Brain pericyte (primary cell): ENCODE measurements at places on chromosomes 1 and 21.
A peak's percentile ranks its signal among the peaks of the same experiment; 100 is the strongest.

- DNase-seq, result no peak
These were observed 599.4 kb downstream of the LTN1 start for GRCh38 chr21:28393279-28393678.

DNA sequence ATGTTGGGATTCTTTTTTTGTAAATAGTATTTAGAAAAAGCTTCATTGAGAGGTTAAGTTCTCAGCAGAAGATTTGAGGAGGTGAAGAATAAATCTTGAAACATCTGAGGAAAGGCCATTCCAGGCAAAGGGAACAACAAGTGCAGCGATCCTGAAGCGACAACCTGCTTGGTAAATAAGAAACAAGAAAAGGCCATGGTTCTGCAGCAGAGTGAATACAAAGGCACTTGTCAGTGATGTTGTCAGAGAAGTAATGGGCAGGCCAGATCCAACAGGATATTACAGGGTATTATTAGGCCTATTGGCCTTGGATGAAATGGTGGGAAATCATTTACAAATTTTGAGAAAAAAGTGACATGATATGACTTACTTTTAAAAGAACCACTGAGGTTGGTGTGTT is 960.0 kb downstream of the PLA2G4A start:
- no peak for DNase-seq

DNA sequence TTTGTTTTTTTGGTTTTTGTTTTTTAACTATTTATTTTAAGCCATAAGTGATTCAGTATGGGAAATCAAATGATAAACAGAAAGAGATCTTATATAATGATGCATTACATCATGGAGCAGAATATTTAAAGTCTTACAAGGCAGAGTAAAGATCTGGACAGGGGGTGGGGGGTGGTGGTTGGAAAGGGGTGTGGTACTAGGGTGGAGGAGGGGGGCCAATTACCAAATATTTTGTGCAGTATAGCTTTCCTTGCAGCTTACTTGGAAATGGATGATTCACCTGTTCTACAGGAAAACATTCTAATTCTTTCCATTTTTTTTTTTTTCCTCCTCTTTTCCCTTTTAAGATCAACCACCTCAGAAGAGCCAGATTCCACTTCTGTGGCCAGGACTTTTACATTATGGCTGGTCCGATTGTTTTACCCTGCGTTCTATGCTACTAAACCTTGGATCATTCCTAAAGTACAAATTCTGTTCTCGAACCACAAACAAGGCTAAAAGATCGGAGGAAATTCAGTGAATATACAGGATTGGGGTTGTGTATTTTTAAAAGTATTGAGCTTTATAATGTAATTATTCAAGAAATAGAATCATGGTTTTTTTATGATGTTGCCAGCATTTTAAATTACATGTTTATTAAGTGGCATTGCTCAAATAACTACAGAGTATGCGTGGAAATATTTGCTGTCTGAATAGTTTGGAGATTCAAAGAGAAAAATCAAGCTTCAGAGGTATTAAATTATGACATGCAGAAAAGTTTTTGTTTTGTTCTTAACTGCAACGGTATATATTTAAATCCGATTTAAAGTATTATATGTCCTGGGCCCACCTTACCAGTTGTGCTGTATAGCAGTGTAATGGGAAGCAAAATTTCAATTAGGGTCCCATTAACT is 859.5 kb downstream of the USP25 start:
- DNase-seq, result no peak

GRCh38 chr1:166969074-166969677 is 6.2 kb downstream of the ILDR2 start:
- DNase-seq, result no peak

DNA sequence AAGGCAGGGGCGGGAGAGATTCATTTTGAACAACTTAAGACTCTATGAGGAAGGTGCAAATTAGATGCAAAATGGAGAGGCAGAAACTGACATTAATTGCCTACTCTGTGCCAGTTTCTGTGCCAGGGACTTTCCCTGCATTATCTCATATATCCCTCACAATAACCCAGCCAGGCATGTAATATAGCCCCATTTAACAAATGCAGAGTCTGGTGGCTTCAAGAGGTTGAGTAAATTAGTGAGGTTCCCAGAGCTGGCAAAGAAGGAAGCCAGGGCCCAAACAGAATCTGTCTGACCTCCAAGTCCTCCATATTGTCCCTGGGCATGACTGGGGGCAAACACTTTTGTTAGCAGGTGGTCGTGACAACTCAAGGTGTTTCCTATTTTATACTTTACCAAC is 199.8 kb downstream of the ASTN1 start:
- no peak for DNase-seq

DNA sequence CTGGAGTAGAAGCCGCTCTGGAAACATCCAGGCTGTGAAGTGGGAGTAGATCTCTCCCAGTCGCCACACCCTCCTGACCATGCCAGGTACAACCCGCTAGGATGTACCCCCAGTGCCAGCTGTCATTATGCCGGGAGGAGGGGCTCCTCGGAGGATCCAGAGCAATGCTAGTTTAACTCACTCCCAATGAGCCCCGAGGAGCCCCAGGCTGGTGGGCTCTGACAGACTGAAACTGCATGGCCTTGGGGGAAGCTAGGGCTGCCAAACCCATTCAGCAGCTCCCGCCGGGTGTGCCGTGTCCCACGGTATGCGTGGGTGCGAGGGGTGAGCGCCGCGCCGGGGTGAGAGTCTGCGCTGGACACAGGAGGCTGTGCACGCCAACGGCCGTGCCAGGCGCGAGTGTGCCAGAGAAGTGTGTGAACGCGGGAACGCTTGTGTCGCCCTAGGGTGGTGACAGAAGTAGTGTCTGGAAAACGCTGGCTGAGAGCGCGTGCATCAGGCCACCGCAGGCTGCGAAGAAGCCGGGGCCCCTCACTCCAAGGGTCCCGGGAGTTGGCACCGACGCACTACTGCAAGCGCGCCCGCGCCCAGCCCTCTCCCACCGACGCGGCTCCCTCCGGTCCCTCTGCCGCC is 177.1 kb upstream of the EDN2 start:
- no peak for DNase-seq

DNA sequence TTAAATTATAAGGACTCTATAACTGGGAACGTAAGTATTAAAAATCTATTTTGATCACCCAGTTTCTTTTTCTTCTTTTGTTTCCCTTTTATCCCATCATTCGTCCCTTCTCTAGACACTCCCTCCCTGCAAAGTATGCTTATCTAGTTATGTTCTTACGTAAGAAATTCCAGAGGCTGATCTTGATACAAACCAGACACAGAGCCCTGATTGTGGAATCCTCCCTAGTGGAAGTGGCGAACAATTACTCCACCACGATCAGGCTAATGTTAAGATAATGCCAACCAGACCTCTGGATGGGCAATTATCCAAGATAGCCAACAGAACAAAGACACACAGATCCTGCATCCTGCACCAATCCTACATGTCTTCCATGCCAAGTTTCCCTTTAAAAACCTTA is 1557.4 kb downstream of the PLA2G4A start:
- no peak for DNase-seq

- no peak for DNase-seq
These were observed 36.3 kb upstream of the CITED4 start for GRCh38 chr1:40898431-40898901.

DNA sequence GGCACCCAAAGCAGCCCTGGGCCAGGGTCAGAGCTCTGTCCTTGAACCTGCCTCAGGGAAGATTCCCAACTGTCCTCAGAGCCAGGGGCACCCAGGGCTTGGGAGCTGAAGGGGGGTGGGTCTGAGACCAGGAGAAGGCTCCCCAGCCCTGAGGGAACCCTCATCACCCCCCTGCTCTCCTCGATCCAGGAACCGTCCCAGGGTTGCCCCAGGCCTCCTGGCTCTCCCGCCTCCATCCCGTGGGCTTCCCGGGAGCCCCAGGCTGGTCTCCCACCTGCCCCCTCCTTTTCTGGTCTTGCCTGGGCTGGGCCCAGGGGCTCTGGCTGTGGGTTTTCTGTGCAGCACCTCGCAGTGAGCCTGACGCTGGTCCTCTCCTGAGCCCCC is 6.7 kb upstream of the SAMD11 start:
- no peak for DNase-seq

DNA sequence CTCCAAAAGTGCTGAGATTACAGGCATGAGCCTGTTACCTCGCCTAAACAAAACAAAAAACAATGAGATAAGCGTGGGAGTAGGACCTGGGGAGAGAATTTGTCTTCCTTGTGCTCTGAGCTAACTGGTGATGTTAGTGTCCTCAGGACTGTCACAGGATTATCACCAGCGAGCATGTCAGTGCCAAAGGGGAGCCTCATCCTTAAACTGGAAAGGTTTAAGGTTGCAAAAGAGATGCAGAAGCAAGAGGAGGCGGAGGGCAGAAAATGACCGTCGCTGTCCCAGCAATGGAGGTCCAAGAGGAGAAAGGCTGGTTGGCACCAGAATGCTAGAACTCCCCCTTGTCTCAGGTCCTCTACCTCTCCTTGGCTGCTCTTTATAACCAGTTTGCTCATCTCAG is 3.9 kb downstream of the SYPL2 start:
- no peak for DNase-seq

GRCh38 chr1:212021563-212021962 is 13.8 kb downstream of the INTS7 start:
- no peak for DNase-seq

- DNase-seq, result no peak
These were observed 312.8 kb downstream of the HLX start for GRCh38 chr1:221192055-221192454.

DNA sequence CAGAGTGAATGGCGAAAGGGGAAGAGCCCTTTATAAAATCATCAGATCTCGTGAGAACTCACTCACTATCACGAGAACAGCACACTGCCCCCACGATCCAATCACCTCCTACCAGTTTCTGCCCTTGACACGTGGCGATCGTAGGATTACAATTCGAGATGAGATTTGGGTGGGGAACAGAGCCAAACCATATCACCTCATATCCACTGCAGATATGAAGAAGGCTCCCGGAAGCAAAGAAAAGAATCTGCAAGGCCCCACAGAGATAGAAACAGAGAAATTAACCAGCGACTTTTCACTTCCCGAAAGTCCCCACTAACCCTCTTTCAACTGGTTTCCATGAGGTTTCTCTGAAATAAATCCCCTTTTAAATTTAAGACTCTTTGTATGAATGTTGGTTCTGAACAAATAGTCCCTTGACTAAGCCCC is 86.2 kb upstream of the IRF2BP2 start:
- no peak for DNase-seq

DNA sequence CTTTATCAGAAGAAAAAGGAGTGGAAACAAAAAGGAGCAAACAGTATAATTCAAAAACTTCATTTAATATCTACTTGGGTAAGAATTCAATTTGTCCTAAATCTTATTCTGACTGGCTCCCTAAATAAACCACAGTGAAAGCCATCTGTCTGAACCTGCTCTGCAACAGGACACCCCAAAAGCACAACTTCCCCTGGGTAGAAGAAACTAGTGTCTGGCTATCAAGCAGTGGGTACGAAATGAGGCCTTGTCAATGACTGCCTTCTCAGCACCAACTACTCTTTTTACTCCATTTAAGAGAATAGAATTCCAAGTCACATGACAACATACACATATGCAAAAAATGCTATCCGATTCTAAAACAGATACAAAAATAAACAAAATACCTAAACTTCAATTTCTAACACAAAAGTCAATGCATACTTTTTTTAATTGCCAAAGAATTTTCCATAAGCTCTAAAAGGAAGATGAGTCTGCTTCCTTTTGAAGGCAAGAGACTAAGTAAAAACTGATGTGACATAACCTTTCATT is 206.8 kb downstream of the SLC45A1 start:
- no peak for DNase-seq

DNA sequence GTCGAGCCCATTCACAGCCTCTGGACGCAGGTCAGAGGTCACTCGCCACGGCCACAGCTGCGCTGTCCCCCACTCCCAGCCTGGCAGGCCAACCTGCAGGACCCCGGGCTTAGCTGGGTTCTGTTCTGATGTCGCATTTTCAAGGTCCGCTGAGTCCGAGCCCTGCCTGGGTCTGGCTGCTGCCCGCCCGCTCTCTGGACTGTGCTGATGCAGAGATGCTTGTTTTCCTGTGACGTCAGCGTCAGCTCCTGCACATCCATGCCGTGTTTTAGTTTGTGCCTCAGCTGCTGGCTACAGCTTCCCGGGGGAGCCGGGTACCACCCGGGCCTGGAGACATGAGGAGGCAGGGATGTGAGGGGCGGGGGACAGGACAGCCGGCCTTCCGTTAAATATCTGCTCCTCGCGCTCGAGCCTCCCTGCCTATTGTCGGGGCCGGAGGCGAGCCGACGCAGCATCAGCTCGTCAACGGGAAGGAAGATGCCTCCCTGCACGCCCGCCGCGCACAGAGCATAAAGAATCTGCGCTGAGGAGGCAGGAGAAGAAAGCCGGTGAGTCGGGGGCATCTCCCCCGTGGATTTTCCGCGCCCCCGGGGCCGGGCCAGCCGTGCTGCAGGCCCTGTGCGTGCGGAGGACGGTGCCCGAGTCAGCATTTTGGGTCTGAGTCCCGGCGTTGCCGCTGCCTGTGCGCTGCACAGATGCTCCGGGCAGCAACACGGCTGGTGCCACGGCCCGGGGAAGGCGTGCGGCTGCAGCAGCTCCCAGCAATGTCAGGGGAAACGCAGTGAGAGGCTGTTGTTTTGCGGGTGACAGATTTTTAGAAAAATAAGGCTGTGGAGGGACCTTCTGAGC is 23.4 kb downstream of the PRKCZ start:
- DNase-seq, result no peak

- no peak for DNase-seq
These were observed 356.0 kb downstream of the HHAT start for GRCh38 chr1:210684466-210685294.

- peak; percentile 81 for DNase-seq
These were observed 59.9 kb downstream of the WARS2 start for GRCh38 chr1:119080586-119080985.

GRCh38 chr1:27007909-27008582 is 4.6 kb downstream of the TENT5B start:
- no peak for DNase-seq

DNA sequence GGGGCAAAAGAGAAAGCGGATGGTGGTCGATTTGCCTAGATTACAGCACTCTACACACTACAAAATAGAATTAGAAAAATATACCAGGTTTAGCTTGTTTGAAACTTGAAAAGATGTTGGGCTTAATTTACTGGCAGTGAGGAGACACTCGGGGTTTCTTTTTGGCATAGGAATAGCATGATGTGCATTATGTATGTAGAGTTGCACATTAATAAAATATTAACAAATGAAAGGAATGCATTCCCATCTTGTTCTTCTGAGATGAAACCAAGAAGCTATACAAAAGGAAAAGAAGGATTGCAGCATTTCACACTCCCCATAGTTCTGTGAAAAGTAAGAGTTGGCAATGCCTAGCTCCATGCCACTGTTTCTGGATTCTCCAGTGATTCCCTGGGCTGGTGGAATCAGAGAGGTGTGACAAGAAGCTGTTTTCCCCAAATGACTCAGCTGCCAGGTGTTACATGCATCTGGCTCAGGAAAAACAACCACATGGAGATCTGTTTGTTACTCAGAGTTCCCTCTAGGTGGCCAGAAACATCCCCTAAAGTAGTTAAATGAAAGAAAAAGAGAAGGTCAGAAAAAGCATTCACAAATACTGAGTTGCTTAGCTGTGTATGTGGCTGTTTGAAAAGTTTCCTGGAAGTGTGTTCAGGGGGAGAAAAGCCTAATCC is 115.6 kb downstream of the UCK2 start:
- DNase-seq, result no peak

GRCh38 chr21:46362946-46363345 is 39.0 kb downstream of the PCNT start:
- DNase-seq, result no peak

- DNase-seq, result no peak
These were observed 167.2 kb upstream of the POU3F1 start for GRCh38 chr1:38213646-38214434.
